ENCODE measurements at places on chromosomes 5 and 9.

- DNase-seq = peak; percentile 22
Measured at GRCh38 chr9:84343111-84343521, 2.6 kb upstream of the SLC28A3 start.

- DNase-seq = no peak
Measured at GRCh38 chr5:113081091-113081839, 104.7 kb downstream of the DCP2 start.

DNA sequence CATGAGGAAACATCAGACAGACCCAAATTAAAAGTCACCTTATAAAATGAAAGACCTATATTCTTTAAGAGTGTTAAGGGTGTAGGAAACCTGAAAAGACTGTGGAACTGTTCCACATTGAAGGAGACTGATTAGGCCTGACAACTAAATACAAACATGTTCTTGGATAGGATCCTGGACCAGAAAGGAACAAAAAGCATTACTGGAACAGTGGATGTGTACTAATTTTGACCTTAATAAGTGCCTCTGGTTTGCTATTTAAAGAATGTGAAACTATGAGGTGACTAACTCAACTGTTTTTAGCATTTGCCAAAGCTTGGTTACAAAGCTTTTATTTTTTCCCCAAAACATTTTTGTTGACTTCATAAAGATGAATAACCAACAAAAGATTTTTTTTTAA lies 340.6 kb downstream of the CAAP1 start:
- DNase-seq = no peak

DNA sequence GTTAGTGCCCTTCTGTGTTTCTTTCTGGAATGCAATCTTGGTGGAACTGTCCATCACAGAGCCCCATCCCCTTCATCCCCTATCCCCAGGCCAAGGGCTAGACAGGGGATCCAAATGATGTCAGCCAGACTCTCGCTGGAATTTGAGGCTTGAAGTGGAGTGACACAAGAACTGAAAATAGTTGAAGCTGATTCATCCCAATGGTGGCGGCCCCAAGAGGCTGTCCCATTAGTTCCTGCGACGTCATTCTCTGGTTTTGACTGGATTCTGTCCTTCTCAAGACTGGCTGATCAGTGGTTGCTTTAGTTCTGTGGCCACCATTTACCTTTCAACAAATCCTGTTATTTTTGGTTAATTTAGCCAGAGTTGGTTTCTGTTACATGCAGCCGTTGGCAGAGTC lies 59.9 kb downstream of the SUB1 start:
- DNase-seq = peak; percentile 20

- DNase-seq = no peak
Measured at GRCh38 chr5:65588694-65589093, 25.6 kb downstream of the PPWD1 start.

- no peak for DNase-seq
Measured at GRCh38 chr5:140181525-140181924, 6.5 kb downstream of the CYSTM1 start.

GRCh38 chr5:125612181-125612721 lies 811.0 kb upstream of the GRAMD2B start:
- DNase-seq = no peak

GRCh38 chr5:128649192-128649591 lies 111.1 kb upstream of the FBN2 start:
- no peak for DNase-seq

GRCh38 chr5:131610198-131611063 lies 24.6 kb downstream of the RAPGEF6 start:
- DNase-seq = peak; percentile 68

DNA sequence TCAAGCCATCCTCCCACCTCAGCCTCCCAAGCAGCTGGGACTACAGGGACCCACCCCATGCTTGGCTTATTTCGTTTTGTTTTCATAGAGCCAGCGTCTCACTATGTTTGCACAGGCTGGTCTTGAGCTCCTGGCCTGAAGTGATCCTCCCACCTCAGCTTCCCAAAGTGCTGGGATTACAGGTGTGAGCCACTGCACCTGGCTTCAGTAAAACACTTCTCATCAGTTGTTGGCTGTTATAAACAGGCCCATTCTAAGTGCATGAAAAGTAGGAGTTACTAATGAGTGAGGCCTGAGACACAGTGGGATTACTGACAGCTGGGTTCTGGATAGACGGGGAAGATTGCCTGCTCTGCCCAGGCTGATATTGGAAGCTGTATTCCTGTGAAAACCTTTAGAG lies 3.5 kb downstream of the CRB2 start:
- no peak for DNase-seq

DNA sequence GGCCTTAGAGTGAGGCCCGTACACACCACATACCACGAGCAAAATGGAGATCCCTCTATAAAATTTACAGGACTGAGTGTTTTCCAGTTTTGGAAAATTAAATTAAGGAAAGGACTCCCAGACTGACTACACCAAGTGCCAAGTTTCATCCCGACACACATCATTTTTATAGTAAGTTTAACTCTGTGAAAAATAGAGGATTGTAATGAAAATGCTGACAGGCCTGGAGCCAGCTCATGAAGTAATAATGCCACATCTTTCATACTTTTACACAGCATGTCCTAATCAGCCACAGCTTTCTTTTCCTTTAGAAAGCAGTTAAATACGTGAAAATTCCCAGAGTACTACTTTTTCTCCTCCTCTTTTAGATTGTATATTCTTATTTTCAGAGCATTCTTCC lies 169.2 kb downstream of the SAXO1 start:
- no peak for DNase-seq

DNA sequence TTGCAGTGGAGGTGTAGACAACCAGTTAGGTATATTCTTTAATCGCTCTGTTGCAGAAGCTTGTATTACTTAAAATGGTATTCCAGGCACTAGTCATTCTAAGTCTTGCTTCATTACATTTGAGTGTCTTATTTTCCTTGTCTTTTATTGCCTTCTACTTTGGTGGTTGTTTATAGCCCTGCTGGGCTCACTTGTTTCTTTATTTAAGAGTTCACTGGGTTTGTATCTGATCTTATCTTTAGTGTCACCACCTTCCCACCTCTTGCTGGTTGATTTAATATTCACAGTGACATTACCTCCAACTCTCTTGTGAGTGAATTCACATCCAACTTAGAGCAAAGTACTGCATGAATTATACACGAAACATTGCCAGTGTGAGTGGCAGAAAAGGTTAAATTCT lies 83.6 kb upstream of the BNC2 start:
- DNase-seq = no peak

GRCh38 chr5:124923131-124923530 lies 176.7 kb upstream of the ZNF608 start:
- DNase-seq = peak; percentile 26

- DNase-seq = no peak
Measured at GRCh38 chr5:1761453-1761755, 38.2 kb downstream of the MRPL36 start.

- no peak for DNase-seq
Measured at GRCh38 chr5:135437422-135437795, 9.7 kb downstream of the DCANP1 start.

DNA sequence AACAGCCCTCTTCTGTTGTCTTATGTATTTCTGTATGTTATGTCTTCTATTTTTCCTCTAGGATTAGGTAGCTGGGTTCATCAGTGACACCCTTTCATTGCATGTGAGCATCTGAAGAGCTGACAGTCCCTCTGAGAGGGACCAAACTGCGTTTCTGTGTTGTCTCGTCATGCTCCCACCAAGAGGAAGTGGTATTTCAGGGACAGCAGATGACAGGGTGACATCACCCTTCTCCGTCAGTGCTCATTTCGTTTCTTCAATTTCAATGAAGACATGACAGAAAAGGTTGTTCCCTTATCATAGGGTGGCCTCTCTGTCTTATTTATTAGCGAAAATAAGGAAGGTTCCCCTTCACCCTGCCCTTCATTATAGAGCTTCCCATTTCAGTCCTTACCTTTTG lies 225.9 kb upstream of the NR4A3 start:
- DNase-seq = no peak

DNA sequence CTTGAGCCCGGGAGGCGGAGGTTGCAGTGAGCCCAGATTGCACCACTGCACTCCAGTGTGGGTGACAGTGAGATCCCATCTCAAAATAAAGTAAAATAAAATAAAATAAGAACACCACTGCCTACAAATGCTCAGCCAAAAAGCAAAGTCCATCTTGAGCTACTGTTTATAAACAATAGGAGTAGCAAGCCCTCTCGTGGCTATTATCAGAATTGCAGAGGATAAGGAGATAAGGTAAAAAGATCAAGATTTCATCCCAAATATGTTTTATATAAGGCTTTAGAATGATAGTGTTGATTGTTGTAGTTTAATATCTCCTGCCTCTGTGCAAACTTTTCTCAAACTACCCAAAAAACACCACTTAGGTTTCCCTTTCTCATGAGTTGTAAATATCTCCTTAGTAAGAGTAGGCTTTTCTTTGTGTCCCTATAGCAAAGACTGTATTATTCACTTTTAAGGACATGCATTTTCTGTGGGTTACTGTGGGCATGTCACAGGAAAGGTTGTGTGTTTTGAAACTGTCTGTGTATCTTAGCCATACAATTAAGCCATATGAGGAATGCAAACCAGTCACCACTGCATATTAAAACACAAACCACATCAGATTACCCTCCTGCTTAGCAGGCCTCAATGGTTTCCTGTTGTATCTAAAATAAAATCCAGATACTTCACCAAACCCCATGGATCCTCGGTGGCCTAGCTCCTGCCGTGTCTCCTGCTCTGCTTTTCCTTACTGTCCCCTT lies 31.8 kb upstream of the CKS2 start:
- DNase-seq = peak; percentile 44

DNA sequence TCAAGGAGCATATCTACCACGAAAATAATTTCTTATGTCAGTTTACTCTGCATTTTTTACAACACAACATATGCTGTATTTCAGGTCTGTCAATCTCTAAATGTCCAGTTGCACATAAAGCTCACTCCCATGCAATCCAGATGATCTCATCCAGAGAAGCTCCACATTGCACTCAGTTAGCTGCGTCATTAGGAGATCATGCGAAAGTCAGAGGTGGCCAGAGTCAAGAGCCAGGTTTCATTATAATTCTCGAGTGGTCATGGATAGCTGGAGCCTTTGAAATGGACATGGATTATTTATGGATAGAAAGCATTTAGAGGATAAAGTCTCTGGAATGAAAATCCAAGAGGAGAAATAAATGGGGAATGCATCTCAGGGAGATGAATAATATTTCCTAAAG lies 232.3 kb downstream of the GAS1 start:
- no peak for DNase-seq

DNA sequence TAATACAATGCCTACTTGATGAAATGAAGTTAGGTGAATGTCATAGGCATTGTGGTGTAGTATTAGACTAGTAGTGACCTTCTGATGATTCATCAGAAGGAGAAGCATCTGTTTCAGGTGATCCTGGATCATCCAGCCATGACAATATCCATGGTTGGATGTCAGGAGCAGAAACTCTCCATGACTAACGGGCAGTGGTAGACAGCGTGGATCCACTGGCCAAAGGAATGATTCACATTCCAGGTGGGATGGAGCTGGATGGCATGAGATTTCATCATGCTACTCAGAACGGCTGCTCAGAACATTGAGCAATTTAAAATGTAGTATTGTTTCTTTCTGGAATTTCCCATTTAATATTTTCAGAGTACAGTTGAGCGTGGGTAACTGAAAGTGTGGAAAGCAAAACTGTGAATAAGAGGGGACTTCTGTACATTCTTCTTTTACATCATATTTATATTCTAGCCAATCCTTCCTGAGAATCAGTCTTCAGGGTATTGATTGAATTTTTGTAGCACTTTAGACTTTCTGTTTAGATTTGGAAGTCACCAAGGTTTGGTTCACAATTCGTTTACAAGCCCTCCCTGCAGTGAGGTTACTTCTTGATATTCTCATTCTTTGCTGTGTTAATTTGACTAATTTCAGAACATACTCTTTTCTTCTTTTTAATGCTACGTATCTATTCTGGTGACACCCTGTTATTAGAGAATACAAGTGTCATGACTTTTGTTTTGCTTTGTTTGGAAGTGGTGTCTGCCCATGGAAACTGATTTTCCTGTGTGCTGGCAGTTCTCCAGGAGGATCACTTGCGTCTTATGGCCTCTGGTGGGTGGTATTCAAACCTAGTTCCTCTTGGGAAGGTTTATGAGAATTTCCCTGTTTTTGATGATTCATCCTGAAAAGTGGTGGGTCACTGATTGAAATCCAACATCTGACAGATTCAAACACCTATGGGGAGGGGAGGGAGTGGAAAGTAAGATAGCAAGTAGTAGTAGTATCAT lies 12.2 kb upstream of the CLINT1 start:
- DNase-seq = peak; percentile 73

GRCh38 chr5:74420947-74421346 lies 219.6 kb downstream of the ENC1 start:
- no peak for DNase-seq

DNA sequence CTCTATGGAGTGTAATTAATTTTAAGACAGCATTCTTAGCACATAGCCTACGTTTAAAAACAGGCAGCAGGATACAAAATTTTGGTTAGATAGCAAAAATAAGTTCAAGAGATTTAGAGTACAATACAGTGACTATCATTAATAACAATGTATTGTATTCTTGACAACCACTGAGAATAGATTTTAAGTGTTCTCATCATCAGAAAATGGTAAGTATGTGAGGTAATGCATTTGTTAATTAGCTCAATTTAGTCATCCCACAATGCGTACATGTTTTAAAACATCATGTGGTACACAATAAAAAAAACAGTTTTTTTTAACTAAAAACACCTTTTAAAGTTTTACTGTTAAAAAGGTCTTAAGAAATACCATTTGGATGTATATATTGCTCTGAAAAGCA lies 94.2 kb downstream of the MUSK start:
- DNase-seq = no peak

GRCh38 chr5:169808118-169808581 lies 171.1 kb downstream of the DOCK2 start:
- DNase-seq = no peak
